ENCODE measurements at places on chromosomes 12 and 14.

DNA sequence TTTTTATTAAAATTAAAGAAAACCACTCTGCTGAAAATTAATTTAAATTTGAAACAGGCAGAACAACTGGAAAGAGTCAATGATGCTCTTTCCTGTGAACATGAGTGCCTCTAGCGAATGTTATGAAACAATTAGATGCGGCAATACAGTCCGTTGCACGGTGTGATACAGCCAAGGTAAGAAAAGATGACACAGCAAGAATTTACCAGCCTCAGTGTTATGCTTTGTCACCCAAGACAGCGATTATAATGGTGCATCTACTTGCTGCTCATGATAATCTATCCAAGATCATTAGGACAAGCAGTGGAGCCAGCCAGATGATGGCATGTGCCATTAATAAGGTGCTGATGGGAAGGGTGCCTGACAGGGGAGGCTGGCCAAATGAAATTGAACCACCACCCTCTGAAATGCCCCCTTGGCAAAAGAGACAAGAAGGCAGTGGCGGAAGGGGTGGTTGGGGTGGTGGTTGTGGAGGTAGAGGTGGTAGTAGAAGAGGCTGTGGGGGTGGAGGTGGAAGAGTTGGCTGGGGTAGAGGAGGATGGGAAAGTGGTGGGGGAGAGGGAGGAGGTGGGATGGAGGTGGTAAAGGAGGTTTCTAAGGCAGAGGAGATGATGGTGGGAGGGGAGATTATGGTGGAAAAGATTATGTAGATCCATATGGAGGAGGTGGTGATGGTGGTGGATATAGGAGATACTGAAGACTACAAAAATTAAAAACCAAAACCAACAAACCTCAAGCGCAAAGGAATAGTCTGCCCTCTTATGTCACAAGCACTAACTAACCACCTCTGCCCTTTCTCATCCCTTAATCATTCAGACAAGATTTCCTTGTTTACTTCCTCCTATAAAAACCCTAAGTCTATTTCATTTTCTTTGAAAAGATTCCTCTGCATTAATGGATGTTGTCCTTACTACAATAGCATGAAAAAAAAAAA, 4.0 kb upstream of the RESF1 start:
- no peak for DNase-seq

DNA sequence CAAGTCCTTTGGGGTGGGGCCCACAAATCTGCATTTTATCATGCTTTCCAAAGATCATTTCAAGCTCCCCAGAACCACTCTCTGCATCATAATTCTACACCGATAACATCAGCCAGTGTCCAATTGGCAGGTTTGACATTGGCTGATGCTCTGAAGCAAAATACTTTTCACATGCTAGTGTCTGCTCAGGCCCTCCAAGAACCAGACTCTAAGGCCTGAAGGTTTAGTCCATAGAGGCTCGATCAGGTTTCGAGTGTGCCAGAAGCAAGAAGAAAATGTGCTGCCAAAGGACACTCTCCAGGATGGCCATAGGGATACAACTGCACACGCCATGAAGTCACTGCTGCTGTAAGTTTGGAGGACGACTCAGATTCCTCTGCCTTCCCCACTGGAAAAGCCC, 280.3 kb downstream of the KSR2 start:
- DNase-seq = no peak

GRCh38 chr14:49636866-49637265, 1.8 kb upstream of the DNAAF2 start:
- no peak for DNase-seq

DNA sequence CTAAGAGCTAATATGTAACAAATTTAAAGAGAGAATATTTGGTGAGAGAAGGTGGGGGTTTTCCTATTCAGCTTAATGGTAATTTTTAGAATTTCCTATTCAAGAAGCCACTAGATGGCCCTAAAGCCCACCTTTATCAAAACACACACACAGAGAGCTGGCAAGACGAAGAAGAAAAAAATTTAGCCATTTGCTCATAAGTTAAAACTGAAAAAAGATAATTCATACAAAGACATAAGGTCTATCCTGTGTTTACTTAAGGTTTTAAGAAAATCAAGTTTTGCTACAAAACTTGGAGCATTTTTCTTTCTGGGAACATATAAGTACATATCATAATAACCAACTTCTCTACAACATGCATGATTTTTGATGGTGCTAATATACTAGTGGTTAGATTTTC, 46.8 kb upstream of the PCED1B start:
- peak; percentile 87 for DNase-seq

- no peak for DNase-seq
These were observed 44.9 kb upstream of the GAS2L3 start for GRCh38 chr12:100528471-100529127.

Data from choroid plexus epithelial cell (primary cell).